ENCODE measurements at places on chromosomes 2 and 18.

DNA sequence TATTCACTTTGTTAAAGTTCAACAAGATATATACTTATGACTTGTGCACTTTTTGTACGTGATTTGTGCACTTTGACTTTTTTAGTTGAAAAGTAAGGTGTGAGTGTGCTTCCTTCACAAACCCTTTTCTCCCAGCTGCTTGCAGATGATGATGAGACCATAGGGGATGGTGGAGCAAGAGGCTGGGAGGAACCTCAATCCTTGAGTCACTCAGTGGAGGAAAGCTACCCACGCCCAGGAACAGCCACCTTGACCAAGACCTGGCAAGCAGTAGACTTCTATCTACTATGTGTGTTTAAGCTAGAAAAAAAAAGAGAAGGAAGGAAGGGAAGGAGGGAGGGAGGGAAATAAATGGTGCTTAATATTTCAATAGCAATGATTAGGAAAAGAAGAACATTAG is 25.2 kb upstream of the TAF1B start:
- DNase-seq = no peak

GRCh38 chr2:200211643-200212042 is 94.8 kb upstream of the SPATS2L start:
- DNase-seq = no peak

DNA sequence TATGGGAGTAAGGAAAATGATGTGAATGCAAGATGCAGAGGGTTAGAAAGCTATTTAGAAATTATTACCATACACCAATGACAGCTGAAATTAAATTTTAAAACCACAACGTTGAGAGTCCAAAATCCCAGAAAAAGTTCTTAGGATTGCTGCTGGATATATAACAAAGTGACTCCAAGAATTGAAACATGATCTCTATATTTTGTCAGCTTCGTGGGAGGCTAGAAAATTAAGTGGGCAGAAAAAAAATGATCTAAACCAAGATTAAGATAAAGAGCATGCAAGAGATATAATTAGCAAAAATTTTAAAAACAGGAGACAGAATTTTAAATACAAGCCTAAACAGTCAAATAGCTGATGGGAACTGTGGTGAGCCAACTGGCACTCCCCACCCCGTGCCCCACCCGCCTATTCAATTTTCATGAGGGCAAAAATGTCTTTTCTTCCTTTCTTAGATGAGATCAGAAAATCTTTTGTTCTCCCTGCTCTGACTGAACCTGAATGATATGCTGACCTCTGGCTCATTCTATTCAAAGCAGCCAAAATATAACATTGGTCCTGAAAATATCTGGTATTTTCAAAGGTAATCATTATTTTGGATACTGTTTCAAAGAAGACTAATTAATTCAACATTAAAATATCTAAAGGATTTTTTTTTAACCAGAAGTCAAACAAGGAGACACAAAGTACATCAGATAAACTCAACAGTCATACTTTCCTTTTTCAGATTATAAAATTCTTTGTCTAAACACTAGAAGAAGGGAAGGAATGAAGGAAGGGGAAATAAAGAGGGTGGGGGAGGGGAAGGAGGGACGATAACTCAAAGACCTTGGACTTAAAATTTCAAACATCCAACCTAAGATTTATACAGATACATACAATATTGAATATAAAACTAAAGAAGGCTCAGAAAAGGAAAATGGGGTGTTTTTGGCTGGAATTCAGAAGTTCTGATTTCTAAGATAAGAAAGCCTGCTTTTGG is 12.2 kb downstream of the KANSL3 start:
- no peak for DNase-seq

- no peak for DNase-seq
Measured at GRCh38 chr2:10814571-10815331, 2.2 kb upstream of the PDIA6 start.

DNA sequence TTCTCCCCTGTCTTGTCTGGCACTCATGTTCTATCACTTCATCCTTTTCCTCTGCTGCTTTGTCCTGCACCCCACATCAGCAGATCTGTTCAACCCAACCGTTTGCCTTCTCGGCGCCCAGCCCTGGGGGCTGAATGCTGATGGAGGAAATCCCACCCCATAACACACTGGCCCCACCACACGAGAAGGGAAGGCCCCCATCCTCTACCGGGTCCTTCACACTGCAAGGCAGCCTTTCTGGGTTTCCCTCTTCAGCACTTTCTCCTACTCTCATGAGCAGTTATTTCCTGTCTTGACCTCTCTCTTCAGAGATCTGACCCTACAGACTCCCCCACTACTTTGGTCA is 227.4 kb downstream of the ATAD2B start:
- DNase-seq = no peak

- DNase-seq = no peak
Measured at GRCh38 chr2:120053891-120054290, 41.0 kb downstream of the EPB41L5 start.

DNA sequence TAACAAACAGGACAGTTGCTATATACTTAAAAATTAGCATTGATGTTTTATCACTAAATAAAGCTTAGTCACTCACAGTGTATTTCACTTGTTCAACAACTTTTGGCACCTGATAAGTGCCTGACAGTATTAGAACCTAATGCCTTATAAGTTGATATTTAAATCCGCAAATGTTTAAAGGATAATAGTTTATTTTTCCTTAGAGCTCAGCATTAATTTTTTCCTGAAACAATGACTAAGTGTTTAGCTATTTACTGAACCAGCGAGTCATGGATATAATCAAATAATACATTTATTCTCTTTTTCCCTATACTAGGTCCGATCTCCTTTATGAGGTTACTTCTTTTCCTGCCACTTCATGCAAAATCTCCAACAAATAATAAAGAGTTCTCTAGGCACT is 146.0 kb upstream of the PGAP1 start:
- no peak for DNase-seq

DNA sequence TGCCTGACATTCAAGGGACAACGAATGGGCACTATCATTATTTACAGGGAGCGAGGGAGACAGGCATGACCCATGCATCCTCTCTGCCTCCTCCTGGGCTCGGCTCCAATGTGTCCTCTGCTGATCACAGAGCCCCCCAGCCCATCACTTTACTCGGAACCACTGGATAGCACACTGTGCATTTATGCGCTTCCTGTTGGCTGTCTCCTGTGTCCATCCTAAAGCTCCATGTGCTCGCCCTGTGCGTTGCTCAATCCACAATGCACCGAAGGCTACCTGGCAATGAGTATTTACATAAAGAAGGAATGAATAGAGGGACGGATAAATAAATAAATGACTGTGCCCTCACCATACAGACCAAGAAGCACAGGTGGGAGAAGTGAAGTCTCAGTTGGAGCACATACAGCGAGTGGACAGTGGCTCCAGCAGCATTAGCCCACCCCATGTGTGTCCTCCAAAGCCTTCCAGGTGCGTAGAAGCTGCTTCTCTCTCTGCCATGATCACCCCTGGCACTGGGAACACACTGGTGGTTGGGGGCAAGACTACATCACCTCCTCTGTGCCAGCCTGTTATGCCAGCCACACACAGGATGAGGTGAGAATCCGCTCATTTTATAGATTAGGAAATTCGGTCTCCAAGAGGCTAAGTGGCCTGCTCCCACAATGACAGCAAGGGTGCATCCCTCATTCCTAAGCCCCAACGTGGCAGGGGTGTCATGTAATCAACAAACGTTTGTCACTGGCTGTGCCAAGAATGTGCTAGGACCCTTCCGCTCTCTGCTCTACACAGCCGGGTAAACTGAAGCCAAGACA is 2.3 kb upstream of the GDF7 start:
- no peak for DNase-seq

DNA sequence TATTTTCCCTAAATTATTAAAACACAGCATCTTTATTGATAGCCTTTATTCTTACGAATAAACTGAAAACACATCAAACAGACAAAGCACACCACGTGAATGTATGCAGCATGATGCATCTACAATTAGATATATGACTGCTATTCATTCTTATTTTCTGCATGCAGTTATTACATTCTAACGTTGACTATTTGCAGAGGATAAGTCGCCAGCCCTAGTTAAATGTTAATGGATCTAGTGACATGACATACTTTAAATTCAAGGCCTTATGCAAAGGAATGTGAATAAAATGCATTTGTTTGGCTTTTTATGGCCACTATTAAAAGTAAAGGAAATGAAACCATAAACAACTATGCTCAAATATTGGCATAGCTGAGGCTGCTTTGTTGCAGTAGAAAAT is 172.4 kb downstream of the MAP2 start:
- DNase-seq = no peak

DNA sequence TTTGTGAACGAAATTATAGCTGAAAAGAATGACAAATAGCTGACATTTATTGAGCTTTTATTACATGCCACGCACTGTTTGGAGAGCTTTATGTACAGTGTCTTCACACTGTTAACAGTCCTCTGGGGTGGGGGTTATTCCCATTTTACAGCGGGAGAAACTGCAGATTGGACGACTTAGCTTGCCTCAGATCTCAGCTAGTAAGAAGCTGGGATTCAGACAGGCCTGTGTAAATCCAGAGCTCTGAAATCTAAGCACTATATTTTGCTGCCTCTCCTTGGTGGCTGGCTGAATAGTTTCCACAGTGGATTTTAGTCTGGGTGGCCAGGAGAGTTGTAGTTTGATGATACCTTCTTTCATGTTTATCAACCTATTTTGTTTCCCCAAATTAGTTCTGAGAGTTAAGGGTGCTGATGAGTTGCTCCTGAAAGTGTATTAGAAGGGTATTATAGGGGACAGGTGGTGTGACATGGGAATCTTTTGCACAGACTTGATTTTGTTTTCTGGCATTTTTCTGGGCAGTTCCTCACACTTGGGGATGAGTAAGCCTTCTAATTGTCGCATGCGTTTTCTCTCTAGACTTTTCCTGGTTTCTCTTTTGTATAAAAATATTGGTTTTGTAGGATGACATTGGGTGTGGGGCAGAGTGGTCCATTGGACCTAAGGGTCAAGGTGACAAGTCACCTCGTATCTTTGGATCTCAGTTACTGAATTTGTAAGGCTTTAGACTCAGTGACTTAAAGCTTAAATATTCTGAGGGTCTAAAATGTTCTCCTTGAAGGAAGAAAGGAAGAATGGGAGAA is 1.5 kb downstream of the ACSL3 start:
- DNase-seq = no peak

DNA sequence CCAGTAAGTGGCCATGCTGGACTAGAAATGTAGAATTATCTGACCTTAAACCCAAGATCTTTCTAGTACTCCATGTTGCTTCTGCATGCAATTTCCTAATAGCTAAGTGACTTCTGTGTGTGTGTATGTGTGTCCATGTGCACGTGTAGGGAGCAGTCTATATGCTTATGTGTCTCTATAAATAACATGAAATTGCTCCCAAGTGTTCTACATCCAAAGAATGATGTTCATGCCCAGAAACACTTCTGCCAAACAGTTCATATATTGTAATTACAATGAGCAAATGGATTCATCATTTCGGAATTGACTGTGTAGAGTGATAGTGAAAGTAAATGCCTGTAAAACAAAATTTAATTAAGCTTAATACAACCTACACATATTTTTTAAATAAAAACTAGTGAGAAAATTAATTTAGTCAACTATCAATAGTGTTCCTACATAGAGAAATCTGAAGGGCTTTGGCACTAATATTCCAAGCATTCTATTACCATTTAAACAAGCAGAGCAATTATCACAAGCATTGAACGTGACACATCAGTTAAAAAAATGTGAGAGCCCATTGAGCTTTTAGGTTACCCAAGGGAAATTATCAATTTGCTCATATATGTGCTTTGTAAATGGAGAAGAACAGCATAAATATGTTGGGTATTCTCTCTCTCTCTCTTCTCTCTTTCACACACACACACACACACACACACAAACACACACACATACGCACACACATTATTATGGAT is 1067.4 kb downstream of the CNTNAP5 start:
- no peak for DNase-seq

DNA sequence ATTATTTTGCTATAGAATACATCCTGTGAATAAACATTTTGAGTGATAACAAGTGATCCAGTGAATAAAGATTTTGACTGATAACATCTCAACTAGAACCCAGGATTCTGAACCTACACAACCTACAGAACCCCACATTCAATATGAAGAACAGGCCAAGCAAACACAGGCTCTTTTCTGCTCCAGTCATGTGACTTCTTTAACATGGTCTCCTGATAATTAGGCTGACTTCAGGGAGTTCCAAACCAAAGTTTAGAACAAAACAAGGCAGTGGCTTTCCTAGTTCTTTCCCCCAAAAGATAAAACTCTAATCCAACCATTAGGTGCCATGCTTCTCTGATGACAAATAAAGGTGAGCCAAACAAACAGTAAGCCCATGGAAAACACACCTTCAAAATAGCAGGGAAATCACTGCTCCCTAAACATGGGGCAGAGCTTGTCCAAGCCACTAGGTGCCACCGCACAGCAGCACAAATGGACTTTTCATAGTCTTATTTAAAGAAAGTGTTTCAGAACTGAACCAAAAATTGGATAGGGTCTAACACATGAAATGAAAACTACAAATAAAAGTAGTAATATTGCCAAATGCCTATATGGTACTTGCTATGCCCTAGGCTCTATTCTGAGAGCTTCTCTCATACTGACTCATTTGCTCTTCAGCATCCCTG is 95.3 kb downstream of the EVA1A start:
- no peak for DNase-seq

DNA sequence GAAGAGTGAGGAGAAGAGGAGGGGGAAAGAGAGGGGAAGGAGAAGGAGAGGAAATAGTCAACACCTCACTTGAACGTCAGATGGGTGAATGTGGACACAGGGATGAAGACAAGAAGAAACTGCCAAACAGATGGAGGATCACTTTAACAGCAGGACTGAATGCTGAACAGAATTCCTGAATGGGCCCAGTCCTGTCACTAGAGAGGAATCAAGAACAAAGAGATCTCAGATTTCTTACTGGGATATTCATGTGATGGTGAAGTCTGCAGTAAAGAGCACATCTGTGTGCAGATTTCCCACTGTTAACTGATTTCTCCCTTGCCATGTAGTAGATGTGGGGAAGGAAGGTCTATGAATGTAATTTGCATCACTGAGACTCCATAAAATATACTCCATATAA is 135.4 kb downstream of the L3MBTL4 start:
- no peak for DNase-seq

Data from stimulated activated CD4-positive, alpha-beta T cell treated with anti-CD3 and anti-CD28 coated beads, Interleukin-15, amount 100 ng/mL, for 1 hour (primary cell).